ENCODE measurements at places on chromosomes 7 and 10. TPM values are rescaled to one million over a fixed set of nuclear protein-coding genes. Genes with fewer than 3 reads are reported as not detected.

NUTM2A gene
- total RNA-seq, result 0.95 TPM

DNA sequence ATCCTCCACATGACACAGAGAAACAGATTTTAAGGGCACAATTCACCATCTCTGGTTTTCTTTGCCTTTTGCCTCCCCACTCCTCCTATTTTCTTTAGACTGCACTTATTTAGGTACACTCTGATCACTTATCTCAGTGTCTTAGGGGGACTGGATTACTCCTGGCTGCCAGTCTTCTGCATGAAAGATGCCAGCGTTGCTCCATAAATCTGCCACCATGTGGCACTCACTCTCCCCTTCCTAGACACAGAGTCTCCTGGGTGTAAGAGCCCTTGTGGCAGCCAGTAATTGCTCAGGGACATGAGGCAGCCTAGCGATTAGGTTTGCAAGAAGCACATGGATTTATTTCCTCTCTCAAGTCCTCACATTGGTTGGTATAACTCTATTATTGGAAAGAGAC lies 34.5 kb upstream of the RBM20 start:
- DNase-seq, result no peak

DNA sequence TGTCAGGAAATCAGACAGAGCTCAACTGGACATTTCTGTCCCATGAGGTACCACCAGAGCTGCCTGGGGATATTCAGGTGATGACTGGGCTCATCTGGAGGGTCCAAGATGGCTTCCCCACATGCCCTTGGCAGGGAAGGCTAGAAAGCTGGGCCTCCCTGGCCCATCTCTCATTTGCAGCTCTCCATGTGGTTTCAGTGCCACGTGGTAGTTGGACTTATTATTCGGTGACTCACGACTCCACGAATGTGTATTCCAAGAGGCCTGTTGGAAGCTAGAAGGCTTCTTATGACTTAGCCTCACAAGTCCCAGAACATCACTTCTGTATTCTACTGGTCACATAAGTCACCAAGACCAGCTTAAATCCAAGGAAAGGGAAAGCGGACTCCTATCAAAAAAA lies 22.8 kb downstream of the NSMCE4A start:
- DNase-seq, result no peak

GRCh38 chr7:10780400-10780747 lies 193.3 kb upstream of the PHF14 start:
- DNase-seq, result no peak

- no peak for DNase-seq
Observed at GRCh38 chr10:70649526-70649925, 22.8 kb upstream of the ADAMTS14 start.

DNA sequence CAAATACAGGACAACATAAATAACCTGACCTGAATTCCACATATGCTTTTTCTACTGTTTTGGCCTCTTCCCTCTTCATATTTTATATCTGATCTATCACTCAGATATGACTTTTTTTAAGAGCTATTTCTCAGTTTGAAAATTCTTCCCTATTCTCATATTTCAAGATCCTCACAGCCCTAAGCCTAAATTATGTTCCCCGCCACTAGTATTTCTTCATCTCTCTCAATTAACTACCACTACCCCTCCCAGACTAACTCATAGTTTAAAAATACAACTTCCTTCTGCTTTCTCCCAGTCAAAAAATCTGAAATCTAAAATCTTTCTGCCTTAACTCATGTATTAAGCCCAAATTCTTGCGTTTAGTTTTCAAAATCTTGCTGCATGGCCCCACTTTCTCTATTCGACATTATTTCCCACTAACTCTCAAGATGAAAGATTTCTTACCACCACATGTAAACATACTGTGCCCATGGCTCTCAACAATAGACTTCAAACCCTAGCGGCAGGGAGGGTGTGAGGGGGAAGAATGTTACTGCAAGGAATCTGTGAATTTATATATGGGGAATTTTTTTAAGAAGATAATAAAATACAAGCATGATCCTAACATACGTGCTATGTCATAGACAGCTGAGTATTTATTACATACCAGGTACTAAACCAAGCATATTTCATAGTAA lies 64.6 kb downstream of the TFEC start:
- DNase-seq, result no peak

CCDC136 gene
- total RNA-seq, result 10.8 TPM

DNA sequence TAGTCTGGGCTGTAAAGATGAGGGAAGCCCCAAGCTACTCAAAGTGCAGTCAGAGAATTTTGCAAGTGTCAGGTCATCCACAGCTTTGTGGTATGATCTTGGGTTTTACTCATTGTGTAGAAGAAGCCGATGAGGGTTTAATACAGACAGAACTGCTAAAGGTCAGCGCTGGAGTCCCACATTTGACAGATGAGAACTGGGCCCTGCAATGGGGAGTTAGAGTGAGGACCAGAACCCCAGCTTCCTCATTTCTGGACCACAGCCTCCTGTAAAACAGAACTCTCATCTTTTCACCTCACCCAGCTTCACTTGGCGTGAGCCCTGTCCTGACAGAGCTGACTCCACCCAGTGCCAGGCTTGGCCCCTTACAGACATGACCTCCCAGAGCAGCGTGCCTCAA lies 20.1 kb downstream of the LRRC20 start:
- DNase-seq, result no peak

DNA sequence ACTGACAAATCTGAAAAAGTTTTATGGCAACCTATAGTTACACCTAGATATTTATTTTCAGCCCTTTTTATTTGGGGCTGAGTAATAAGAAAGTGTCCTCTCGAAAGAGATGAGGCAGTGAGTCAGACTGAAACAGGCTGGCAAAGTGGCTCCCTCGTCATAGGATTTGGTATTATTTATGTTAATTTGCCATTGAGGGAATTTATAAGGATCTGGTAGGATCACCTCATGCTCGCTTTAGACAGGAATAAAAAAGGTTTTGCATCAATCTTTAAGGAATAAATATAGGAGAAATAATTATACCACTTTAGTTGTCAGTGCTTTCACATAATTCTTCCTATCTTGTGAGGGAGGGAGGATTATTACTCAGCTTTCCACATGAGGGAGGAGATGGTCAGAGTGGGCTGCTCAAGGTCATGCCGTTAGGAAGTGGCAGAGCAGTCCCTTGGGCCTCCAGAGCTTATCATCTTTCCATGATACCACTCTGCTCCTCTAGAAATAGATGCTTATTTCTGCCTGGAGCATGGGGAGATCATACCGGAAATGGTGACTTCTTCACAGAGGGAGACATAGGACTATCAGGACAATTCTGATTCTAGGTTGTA lies 356.8 kb downstream of the GPR158 start:
- DNase-seq, result no peak

DNA sequence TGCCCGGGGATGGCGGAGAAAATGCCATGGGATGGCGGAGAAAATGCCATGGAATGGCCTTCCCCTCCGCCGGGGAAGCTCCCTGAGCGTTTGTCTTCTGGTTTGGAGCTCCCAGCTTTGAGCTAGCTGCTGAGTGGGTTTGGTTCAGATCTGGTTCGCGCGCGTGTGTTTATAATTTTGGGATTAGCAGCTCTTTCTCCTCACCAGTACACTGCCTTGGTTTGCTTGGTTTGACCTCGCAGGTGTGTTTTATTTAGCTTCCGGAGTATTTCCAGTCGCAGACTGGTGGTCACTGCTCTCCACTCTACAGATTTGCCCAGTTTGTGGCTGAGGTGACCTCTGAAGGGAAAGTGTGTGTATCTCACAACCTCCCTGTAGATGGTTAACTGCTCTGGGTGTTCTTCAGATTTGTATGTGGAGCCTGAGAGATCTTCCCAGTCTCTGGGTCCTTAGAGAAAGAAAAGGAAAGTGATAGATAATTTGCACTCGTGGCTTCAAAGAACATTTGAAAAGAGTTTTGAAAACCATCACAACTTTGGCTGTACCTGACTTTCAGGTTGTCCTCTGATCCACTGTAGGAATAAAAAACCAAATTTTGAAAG lies 597 bp downstream of the ZNF277 start:
- no peak for DNase-seq

GRCh38 chr10:74047871-74048270 lies 50.0 kb downstream of the VCL start:
- no peak for DNase-seq

GOLGA7B gene
- total RNA-seq, result 0.16 TPM

ADARB2 gene
- 0.40 TPM for total RNA-seq

DNA sequence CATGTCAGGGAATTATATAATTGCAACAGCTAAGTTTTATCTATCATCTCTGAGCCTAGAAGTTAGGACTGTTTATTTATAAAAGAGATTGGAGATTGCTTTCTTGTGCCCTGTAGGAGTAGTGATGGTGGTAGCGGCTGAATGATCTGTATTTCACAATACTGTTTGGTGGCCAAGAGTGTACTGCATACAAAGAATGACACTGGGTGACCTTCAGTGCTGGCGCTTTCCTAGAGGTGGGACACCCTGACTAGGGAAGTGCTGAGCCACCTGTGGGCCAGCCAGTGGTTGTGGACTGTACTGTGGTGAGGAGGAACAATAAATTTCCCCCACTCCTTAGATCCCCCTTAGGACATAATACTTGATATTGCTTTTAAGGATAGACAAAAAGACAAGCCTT lies 53.0 kb downstream of the COPG2 start:
- DNase-seq, result peak; percentile 30

GRCh38 chr7:144454-144826 lies 47.9 kb upstream of the FAM20C start:
- DNase-seq, result peak; percentile 14

GRCh38 chr7:121205777-121206176 lies 123.0 kb upstream of the WNT16 start:
- no peak for DNase-seq

DNA sequence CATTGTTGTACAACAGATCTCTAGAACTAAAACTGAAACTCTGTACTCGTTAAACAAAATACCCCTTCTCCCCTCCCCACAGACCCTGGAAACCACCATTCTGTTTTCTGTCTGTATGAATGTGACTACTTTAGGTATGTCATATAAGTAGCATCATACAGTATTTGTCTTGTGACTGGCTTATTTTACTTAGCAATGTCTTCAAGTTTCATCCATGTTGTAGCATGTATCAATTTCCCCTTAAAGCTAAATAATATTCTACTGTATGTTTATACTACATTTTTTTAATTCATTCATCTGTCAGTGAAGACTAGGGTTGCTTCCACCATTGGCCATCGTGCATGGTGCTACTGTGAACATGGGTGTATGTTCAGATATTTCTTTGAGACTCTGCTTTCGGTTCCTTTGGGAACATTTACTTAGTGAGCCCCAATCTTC lies 71.2 kb upstream of the RPA3 start:
- DNase-seq, result no peak

GRCh38 chr7:1029637-1030443 lies 14.5 kb upstream of the GPR146 start:
- no peak for DNase-seq

DNA sequence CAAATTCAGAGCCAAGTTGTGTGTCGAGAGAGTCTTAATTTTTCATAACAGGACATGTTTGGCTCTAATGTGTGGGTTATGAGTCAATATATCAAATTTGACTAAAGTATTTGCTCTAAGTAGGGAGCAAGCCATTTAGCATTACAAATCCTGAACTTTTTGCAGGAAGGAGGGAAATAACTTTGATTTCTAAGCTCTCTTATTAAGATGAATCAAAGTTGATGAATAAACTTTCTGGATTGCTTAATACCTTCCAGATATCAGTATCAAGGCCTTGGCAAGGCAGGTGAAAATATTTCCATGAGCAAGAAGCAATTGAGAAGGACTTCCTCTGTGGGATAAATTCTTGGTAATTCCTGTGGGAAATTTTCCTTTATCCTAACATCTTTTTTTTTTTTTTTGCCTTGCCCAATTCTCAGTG lies 258.8 kb downstream of the AHR start:
- no peak for DNase-seq
